ENCODE measurements at places on chromosomes 5 and 9.

DNA sequence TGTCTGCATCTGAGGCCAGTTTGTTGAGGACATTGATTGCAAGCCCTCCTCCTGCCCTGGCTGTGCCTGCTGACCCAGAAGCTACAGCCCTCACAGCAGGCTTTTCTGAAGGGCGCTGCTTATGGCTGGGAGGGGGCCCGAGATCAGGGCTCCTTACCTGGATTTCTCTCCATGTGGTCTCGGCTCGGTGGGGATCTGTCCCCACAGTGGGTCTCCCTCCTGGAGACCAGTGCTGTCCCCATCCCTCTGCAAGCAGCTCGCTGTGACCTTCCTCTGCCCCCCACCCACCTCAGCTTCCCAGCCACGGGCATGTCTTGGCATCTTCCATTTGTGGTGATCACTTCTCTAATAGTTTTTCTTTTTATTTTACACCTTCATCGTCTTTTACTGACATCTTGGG lies 357.9 kb downstream of the IRX2 start:
- DNase-seq = no peak

- DNase-seq = no peak
Measured at GRCh38 chr5:72525816-72526215, 18.6 kb upstream of the ZNF366 start.

DNA sequence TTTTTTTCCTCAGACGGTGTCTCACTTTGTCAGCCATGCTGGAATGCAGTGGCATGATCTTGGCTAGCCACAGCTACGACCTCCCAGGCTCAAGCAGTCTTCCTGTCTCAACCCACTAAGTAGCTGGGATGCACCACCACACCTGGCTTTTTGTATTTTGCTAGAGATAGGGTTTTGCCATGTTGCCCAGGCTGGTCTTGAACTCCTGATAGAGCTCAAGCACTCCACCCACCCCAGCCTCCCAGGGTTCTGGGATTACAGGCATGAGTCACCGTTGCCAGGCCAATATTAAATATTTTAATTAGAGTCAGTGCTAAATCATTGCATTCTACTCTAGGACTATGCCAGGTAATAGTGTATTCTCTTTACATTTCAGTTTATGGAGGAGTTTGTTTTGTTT lies 41.5 kb downstream of the UBE2R2 start:
- no peak for DNase-seq

DNA sequence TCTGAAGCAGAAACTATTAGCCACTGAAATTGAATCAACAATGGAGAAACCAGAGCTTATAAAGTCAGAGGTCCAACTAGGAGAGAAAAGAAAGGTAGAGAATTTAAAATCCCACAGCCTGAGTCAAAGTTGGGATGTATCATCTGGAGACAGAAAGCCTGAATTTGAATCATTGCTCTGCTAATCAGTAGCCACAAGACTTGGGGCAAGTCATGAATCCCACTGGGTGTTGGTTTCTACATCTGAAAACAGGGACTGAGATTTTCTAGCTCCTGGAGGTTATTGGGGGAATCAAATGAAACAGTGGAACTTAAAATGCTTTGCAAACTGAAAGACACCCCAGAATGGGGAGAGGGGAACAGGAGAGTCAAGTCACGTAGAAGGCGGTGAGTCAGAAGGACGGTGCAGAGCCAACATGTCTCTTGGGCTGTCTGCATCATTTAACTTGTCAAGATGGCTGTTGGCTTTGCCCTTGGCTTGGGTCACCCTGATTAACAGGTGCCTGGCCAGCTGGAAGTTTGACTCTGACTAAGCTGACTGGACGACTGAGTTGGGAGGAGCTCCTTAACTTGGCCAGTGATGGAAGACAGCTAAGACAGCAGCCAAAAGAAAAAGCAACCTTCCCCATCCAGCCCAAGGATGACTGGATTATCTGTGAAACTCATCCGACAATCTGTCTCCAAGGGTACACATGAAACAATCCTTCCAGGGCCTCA lies 60.6 kb upstream of the ADRA1B start:
- DNase-seq = peak; percentile 26

DNA sequence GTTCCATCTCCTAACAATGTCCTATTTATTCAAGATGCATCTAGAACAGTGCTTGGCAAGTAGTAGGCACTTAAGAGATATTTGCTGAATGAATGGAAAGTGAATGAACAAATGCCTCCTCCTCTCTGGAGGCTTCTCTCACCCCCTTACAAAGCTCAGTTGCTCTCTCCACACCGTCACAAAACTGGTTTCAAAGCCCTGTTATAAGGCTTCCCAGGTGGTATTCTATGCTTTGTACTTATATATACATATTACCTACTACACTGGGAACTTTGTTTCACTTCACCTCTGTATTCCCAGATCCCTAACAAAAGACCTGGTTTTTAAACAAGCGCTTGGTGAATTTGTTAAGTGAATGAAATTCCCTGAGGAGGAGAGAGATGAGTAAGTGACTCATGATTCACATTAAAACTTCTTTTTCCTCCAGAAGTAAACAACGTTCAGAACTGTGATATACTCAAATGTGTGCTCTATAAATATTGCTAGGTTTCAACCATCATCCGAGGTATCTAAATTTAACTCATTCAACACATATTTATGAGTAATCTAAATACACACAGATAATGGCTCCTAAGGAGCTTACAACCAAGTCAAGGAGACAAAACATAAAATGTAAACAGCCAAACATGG lies 36.0 kb downstream of the DENND1A start:
- DNase-seq = no peak

- DNase-seq = no peak
Measured at GRCh38 chr5:175713930-175714329, 56.1 kb downstream of the HRH2 start.

- no peak for DNase-seq
Measured at GRCh38 chr5:99928490-99928889, 606.7 kb upstream of the FAM174A start.

DNA sequence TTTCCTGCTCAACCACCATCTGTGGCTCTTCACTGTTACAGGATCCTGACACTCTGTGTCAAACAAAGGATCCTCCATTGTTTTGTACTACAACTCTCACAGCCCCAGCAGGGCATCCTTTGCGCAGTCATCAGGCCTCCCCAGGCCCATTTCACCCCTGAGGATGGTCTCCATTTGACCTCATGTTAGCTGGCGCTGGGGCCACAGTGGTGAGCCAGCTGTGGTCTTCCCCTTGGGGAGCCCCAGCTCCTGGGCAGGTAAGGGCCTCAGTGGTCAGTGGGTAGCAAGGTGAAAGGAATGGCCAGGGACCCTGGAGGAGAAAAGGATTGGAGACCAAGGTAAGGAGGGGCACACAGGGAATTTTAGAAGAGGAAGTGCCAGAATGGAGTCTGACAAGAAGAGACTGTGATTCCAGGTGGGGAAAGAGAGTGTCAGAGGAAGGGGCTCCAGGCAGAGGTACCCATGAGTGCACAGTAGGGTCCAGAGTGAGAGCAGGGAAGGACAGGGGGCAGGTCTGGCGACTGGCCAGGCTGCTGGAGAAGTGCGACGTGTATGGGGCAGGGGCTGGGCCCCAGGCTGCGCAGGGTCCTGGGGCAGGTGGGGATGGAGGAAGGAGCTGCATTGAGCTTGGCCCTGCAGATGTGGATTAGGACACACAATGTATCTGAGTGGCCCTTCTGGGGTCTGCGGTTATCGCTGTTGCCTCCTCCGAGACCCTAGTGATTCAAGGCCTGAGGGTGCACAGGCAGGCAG lies 109.9 kb downstream of the PHF2 start:
- DNase-seq = no peak

DNA sequence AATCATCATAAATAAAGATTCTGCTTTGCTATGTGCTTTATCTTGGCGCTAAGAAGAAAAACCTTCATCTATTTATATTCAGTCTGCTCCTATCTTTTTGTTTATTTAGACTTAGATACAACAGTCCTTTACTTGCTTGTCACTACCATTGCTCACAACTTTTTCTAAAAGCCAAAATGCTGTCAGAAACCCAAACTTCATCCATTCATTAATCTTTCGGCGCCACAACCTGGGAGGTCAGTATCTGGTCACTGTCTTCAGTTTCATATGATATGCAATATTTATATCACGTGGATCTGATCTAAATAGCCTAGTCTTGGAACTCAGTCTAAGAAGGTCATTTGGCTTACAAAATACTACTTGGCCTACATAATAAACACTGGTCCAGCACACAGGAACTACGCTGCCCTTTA lies 159.3 kb upstream of the TARS1 start:
- no peak for DNase-seq

- DNase-seq = no peak
Measured at GRCh38 chr9:847505-847904, 6.0 kb downstream of the DMRT1 start.

- peak; percentile 61 for DNase-seq
Measured at GRCh38 chr5:923281-923873, 30.7 kb downstream of the TRIP13 start.

GRCh38 chr9:89562186-89562814 lies 42.5 kb upstream of the GADD45G start:
- peak; percentile 98 for DNase-seq

GRCh38 chr5:124634228-124634739 lies 112.2 kb downstream of the ZNF608 start:
- no peak for DNase-seq

GRCh38 chr9:16690205-16690604 lies 180.3 kb downstream of the BNC2 start:
- DNase-seq = no peak

- no peak for DNase-seq
Measured at GRCh38 chr5:177310757-177311391, 824 bp downstream of the MXD3 start.

All from RCC 7860 (cell line).